Fibroblast of villous mesenchyme (primary cell): ENCODE measurements at places on chromosomes 13 and 19. TPM values are rescaled to one million over a fixed set of nuclear protein-coding genes. Genes with fewer than 3 reads are reported as not detected.

DNA sequence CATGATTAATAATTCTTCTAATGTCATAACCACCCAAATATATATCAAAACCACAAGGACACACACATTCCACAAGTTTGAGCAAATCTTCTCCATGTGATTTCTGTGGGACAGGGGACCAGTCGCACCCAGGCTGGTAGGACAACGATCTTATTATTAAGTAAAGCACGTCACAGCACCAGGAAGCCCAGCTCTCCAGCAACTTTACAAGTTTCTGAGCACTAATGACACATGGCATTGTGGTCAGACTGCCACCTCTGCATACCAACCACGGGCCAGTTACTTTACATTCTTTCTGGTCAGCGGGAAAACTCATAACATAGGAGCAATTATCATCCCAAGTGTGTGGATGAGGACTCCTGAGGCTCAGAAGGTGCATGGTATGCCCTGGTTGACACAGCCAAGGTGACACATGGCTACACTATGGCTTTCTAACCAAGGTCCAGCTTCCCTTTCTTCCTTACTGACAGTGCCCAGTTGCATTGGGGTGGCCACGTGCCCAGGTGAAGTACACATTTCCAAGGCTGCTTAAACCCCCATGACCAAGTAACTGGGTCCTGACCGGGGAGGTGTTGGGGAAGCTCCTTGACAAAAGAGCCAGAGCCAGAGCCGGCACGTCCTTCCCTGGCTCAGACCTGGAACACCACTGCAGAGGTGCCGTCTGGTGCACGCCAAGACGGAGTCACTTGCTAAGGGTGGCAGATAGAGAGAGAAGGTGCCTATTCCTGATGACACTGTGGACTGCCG is 27.4 kb downstream of the LATS2 start:
- no peak for DNase-seq

GRCh38 chr13:32472194-32472621 is 44.3 kb upstream of the N4BP2L1 start:
- peak; percentile 13 for DNase-seq

GRCh38 chr19:38375748-38376147 is 1.4 kb downstream of the PSMD8 start:
- peak; percentile 53 for DNase-seq

DNA sequence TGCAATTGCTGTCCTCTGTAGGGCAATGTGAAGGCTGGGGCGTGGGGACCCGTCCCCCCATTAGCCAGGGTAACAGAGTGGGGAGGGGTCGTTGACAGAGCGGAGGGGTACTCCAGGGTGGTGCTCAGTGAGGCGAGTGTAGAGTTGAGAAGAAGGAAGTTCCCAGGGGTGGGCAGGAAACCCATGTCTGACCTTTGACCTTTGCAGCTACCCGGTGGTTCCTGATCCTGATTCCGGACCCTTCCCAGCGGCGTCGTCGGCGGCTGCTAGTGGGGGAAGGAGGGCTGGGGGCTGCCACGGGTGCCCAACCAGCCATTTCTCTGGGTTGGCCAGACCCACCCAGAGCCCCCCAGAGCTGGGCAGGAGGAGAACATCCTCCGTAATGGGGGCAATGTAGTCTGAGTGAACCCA is 2.1 kb upstream of the PLVAP start:
- DNase-seq, result no peak

DNA sequence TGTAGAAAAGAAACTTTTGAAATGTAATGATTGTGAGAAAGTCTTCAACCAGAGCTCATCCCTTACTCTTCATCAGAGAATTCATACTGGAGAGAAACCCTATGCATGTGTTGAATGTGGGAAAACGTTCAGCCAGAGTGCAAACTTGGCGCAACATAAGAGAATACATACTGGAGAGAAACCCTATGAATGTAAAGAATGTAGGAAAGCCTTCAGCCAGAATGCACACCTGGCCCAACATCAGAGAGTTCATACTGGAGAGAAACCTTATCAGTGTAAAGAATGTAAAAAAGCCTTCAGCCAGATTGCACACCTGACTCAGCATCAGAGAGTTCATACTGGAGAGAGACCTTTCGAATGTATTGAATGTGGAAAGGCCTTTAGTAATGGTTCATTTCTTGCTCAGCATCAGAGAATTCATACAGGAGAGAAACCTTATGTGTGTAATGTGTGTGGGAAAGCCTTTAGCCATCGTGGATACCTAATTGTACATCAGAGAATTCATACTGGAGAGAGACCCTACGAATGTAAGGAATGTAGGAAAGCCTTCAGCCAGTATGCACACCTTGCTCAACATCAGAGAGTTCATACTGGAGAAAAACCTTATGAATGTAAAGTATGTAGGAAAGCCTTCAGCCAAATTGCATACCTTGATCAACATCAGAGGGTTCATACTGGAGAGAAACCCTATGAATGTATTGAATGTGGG is 19.3 kb downstream of the ZNF583 start:
- peak; percentile 2 for DNase-seq

GRCh38 chr13:50594276-50595051 is 249.0 kb downstream of the DLEU7 start:
- no peak for DNase-seq

DNA sequence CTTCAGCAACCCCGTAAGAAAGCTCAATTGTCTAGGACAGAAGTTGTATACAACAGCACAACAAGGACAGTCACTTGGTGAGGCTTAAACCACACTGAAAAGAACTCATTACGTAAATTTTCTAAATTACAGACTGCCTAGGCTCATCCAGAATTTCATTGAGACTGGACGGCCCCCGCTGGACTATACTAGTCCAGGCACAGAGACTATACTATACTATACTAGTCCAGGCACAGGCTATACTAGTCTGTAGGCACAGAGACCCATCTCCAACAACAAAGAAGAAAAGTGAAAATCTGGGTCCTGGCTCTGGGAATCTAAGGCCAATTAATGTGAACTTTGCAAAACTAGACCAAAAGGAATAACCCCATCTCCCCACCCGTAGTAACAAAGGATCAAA is 700 bp downstream of the ZNF816 start:
- DNase-seq, result peak; percentile 8

DNA sequence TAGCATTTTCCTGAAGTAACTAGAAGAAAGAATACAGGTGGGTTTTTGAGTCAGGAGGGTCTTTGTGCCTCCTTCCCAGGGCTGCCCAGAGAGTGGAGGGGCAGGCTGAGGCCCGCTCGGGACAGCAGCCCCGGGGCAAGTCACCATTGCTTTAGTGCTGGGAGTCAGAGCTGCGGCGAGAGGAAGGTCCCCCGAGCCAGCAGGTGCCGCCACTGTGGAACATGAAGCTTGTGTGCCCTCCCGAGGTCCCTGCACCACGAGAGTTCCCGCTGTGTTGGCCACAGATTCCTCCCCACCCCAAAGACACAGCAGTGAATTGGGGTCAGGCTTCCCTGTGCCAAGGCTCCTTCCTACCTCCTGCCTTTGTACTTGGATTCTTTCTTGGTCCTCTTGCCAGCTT is 50.9 kb upstream of the TEX29 start:
- no peak for DNase-seq

- no peak for DNase-seq
These were observed 1004.3 kb downstream of the SLITRK5 start for GRCh38 chr13:88675347-88675996.

- DNase-seq, result no peak
These were observed 34.3 kb upstream of the MEDAG start for GRCh38 chr13:30871588-30872275.

DNA sequence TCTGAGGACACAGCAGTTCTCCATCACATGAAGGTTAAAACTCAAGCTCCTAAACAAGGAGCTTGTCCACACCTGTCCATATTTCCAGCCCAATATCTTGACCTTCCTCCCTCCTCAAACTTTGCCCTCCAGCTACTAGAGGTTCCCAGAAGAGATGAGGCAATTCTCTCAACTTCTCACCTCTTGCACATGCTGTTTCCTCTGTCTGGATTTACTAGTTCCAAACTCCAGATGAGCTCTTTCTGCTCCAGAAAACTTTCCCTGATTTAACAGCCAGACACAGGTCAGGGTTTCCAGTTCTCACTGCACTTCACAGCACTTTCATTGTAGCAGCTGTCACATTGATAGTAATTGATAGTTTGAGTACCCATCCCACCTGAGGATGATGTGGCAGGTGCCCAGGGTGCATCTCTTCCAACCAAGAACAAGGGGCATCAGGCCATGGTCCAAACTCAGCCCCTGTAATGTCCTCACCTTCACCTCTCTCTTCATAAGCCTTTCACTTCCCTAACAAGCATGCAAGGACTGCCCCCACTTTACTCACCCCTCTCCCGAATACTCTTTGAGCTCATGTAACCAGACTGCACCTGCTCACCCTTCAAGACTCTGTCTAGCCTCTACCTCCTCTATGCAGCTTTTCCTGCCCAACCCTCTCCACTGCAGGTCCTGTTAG is 3.0 kb upstream of the WDFY2 start:
- no peak for DNase-seq

DNA sequence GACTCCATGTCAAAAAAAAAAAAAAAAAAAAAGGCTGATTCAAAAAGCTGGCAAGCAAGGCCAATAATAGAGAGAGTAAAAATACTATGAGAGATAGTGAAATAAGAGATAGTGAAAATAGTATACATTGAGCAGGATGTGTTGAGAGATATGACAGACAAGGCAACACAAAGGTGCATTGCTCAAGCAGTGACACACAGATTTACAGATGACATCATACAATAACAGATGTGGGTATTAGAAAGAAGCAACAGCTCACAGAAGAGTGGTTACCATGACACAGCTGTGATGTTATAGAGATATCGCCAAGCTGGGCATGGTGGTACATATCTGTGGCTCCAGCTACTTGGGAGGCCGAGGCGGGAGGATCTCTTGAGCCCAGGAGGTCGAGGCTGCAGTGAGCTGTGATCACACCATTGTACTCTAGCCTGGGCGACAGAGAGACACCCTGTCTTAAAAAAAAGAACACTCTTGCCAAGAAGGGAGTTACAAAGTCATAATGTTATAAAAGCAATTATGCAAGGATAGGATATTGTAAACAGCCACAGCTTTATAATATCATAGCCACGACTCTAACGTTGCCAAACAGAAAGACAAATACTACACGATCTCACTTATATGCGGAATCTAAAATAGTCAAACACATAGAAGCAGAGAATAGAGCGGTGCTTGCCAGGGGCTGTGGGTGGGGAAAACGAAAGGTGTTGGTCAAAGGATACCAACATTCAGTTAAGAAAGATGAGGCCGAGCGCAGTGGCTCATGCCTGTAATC is 10.3 kb downstream of the TNFSF9 start:
- DNase-seq, result no peak

Gene LGALS16
- not detected in 2 replicates for total RNA-seq

Gene RETN
- total RNA-seq, result not detected in 2 replicates
